ENCODE measurements at places on chromosomes 4 and X. TPM values are rescaled to one million over a fixed set of nuclear protein-coding genes. Genes with fewer than 3 reads are reported as not detected.

DNA sequence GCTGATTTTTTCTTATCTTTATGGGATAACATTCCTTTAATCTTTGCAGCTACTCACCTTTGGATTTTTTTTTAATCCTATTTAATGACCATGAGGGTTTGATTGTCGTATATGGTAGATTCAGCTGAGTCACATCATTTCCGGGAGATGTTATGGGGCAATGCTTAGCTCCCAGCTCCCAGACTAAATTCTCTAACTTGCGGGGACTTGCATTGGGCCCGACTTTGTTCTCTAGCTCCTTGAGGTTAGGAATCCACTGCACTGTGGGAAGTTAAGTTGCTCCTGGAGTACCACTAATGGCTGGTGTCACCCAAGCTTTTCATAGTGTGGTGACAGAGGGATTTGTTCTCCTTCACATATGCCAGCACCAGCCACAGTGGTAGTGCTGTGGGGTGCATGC, 287.4 kb downstream of the TECRL start:
- no peaks in the 10 kb centered on the region for H3K4me1 ChIP-seq
- H3K36me3 ChIP-seq, result no peaks in the 10 kb centered on the region
- H3K27me3 ChIP-seq, result no peaks in the 10 kb centered on the region
- DNase-seq, result no peak

DNA sequence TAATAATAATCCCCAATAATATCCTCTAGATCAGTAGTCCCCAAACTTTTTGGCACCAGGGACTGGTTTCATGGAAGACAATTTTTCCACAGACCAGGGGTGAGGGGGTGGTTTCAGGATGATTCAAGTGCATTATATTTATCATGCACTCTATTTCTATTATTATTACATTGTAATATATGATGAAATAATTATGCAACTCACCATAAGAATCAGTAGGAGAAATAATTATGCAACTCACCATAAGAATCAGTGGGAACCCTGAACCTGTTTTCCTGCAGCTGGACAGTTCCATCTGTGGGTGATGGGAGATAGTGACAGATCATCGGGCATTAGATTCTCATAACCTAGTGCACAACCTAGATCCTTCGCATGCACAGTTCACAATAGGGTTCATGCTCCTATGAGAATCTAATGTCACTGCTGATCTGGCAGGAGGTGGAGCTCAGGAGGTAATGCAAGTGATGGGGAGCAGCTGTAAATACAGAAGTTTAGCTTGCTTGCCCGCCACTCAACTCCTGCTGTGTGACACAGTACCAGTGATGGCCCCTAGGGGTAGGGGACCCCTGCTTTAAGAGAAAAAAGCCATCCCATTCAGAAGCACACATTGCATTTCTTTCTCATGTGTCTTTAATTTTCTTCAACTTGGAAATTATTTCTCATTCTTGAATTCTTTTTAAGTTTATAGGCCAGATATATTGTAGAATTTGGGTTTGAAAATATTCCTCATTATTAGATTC, 16.0 kb upstream of the SH3RF1 start:
- H3K36me3 ChIP-seq, result no peaks in the 10 kb centered on the region
- no peaks in the 10 kb centered on the region for H3K4me1 ChIP-seq
- no peaks in the 10 kb centered on the region for H3K27me3 ChIP-seq
- DNase-seq, result no peak
- no peak overlapping the region for H3K27ac ChIP-seq

LIMCH1 gene
- 10.8 TPM for polyA plus RNA-seq

FMR1NB gene
- not detected for polyA plus RNA-seq

GRCh38 chr4:6142511-6142910, 57.8 kb downstream of the JAKMIP1 start:
- H3K27me3 ChIP-seq, result no peaks in the 10 kb centered on the region
- H3K27ac ChIP-seq, result no peak overlapping the region
- DNase-seq, result no peak
- no peaks in the 10 kb centered on the region for H3K4me1 ChIP-seq
- H3K4me3 ChIP-seq, result no peak overlapping the region

ANXA5 gene
- 143 TPM for polyA plus RNA-seq

CXCL9 gene
- polyA plus RNA-seq, result 4.1 TPM

- no peaks in the 10 kb centered on the region for H3K4me1 ChIP-seq
- no peaks in the 10 kb centered on the region for H3K36me3 ChIP-seq
- H3K27me3 ChIP-seq, result no peaks in the 10 kb centered on the region
These were observed 65.9 kb downstream of the DIPK2B start for GRCh38 chrX:45134775-45135174.

DNA sequence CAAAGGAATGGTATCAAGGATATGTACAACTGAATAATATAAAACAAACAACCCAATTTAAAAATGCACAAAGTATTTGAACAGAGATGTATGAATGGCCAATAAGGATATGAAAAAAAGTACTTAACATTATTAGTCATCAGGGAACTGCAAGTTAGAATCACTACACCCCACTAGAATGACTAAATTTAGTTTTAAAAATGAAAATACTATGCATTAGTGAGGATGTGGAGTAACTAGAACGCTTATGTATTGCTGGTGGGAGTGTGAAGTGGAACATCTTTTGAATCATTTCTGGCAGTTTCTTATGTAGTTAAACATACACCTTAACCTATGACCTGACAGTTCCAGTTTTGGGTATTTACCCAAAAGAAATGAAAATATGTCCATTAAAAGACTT, 13.0 kb upstream of the SLC16A2 start:
- no peaks in the 10 kb centered on the region for H3K27me3 ChIP-seq
- no peak overlapping the region for H3K4me3 ChIP-seq
- no peaks in the 10 kb centered on the region for H3K4me1 ChIP-seq
- no peak overlapping the region for H3K27ac ChIP-seq
- no peak for DNase-seq
- H3K36me3 ChIP-seq, result no peaks in the 10 kb centered on the region

GRCh38 chr4:156060661-156061060, 107.0 kb upstream of the CTSO start:
- no peak overlapping the region for H3K27ac ChIP-seq
- H3K4me3 ChIP-seq, result no peak overlapping the region
- no peaks in the 10 kb centered on the region for H3K27me3 ChIP-seq
- H3K36me3 ChIP-seq, result no peaks in the 10 kb centered on the region
- H3K4me1 ChIP-seq, result no peaks in the 10 kb centered on the region
- no peak for DNase-seq

PNMA5 gene
- polyA plus RNA-seq, result not detected

DNA sequence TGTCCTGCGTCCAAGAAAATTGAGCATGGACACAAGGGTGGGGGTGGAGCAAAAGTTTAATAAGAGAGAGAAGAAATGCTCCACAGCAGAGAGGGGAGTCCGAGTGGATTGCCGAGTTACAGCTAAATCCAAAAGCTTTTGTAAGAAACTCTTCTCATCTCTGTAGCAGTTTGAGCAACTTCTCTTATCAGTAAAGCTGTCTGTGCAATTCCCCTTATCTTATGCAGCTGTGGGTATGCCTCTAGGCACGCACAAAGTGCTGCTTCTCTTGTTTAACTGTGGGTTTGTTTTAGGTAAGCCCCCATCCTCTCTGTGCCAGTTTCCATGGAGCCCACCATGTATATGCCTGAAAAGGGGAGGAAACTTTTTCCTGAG, 44.8 kb downstream of the HMGB2 start:
- no peak overlapping the region for H3K4me3 ChIP-seq
- no peak overlapping the region for H3K27ac ChIP-seq
- no peaks in the 10 kb centered on the region for H3K27me3 ChIP-seq

- H3K27me3 ChIP-seq, result no peaks in the 10 kb centered on the region
- H3K36me3 ChIP-seq, result no peaks in the 10 kb centered on the region
- no peak overlapping the region for H3K27ac ChIP-seq
- no peak overlapping the region for H3K4me3 ChIP-seq
- DNase-seq, result no peak
- H3K4me1 ChIP-seq, result no peaks in the 10 kb centered on the region
These were observed 611.3 kb upstream of the CPXCR1 start for GRCh38 chrX:88135735-88136134.

DNA sequence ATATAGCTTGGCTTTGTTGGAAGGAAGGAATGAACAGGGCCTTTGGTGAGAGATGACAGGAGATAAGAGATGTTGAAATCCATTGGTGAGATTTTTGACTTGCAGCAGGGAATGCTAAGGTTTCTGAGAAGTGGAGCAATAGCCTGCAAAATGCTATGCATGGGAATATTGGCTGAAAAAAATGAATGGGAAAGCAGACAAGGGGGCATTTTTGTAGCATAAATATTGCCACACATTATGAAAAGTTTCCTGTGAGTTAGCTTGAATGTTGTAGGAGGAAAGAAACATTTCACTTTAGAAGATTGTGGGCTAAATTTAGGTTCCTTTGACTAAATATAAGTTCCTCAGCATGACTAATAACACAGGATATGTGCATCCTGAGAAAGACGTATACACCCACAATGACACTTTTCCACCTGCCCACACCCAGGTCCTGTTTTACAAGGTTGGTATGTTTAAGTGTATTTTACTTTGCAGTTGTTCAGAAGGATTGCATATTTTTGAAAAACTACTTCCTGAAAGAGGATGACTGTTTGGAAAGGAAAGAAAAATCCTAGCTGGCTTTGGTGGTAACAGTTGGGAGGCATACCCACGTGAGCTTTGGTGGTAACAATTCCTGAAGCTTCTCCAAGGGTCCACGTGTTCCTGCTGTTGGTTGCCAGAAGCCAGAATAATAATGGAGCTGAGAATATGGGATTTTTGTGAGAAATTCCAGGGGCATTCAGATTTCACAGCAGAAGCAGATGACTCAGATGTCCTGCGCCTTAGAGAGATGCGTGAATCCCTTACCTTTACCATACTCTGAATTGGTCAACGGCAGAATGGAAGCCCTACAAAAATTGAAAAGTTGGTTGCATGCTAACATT, 28.5 kb downstream of the PHEX start:
- no peaks in the 10 kb centered on the region for H3K36me3 ChIP-seq
- H3K4me3 ChIP-seq, result no peak overlapping the region
- H3K27ac ChIP-seq, result peak overlapping the region; percentile 50
- DNase-seq, result peak; percentile 14

CT47B1 gene
- polyA plus RNA-seq, result not detected

- no peak for DNase-seq
- no peaks in the 10 kb centered on the region for H3K36me3 ChIP-seq
- H3K27me3 ChIP-seq, result no peaks in the 10 kb centered on the region
- H3K27ac ChIP-seq, result no peak overlapping the region
- no peak overlapping the region for H3K4me3 ChIP-seq
- H3K4me1 ChIP-seq, result no peaks in the 10 kb centered on the region
These were observed 82.2 kb upstream of the FRG1 start for GRCh38 chr4:189858435-189858834.

DNA sequence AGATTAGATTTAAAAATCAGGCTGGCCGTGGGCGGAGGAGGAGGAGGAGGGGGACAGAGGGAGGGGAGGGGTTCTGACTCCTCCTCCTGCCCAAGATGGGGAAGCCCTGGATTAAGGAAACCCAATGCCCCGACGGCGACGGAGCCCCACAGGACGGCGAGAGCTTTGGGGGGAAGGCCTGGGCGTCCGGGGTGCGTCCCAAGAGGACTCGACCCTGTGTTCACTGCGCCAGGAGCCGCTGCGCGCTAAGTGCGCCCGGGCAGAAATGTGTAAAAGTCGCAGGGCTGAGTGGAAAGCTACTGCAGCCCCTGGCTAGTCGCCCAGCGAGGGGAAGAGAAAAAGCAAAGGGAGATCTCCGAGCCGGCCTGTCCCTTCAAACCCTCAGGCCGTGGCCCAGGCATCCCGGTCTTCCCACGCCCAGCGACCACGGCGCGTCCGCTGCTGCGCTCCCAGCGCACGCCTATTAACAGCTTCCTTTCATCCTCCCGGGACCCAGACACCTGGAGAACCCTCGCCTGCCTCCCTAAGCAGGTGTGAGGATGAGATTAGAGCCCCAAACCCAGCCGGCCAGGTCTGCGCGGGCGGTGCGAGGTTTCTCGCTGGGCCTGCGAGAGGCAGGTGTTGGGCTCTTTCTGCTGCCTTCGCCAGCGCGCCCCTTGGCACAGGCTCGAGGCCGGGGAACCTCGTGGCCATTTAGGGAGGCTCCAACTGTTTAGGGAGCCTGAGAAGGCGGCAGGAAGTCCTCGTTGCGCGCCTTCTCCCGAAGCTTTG, 1.4 kb upstream of the RPS6KA3 start:
- peak overlapping the region; percentile 17 for H3K27ac ChIP-seq
- peak; percentile 55 for DNase-seq
- H3K36me3 ChIP-seq, result no peaks in the 10 kb centered on the region
- no peaks in the 10 kb centered on the region for H3K27me3 ChIP-seq
- peak overlapping the region; percentile 80 for H3K4me3 ChIP-seq
- no peaks in the 10 kb centered on the region for H3K4me1 ChIP-seq

GRCh38 chrX:130563476-130563875, 161.7 kb downstream of the RBMX2 start:
- H3K27me3 ChIP-seq, result no peaks in the 10 kb centered on the region
- no peak for DNase-seq
- no peak overlapping the region for H3K27ac ChIP-seq

CSAG1 gene
- polyA plus RNA-seq, result not detected

GRCh38 chrX:154329294-154329693, 33.7 kb downstream of the TKTL1 start:
- H3K36me3 ChIP-seq, result no peaks in the 10 kb centered on the region
- DNase-seq, result no peak
- H3K4me1 ChIP-seq, result no peaks in the 10 kb centered on the region
- no peak overlapping the region for H3K4me3 ChIP-seq
- H3K27me3 ChIP-seq, result no peaks in the 10 kb centered on the region

TMPRSS11F gene
- polyA plus RNA-seq, result not detected

DNA sequence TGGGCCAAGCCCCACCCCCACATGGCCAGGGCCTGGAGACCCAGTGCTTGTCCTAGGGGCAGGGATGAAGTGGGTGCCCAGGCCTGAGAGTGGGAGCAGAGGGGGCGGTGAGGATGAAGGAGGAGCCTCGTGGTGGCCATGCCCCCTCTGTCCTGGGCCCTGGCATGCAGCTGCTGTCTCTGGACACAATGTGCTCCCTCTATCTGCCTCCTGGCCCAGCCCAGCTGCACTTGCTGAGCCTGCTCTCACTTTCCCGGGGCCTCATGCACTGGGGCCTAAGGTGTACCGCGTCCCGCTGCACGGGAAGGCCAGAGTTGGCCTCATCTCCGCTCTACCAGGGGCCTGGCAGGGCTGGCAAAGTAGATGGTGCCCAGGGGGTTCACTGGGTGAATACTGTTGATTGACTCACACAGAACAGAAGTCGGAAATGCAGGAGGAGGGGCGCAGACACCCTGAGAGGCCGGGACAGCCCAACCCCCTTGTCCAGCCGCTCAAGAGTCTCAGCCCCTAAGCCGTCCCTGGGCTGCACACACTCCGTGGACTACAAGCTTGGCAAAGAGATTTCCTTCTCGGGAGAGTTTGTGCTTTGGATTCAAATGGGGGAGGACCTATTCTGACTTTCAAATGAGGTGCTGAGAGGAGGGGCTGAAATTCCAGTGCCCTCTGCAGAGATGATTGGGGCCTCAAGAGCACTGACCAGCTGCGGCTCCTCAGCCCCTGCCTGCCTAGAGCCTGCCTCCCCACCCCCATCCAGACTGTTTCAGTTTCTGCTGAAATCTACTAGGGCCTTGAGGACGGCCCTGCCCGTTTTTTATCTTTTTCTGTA, 112.4 kb downstream of the PSAPL1 start:
- no peaks in the 10 kb centered on the region for H3K36me3 ChIP-seq
- peak overlapping the region; percentile 42 for H3K27ac ChIP-seq
- H3K4me1 ChIP-seq, result no peaks in the 10 kb centered on the region
- peak; percentile 31 for DNase-seq
